ENCODE measurements at places on chromosomes 16 and 17.

DNA sequence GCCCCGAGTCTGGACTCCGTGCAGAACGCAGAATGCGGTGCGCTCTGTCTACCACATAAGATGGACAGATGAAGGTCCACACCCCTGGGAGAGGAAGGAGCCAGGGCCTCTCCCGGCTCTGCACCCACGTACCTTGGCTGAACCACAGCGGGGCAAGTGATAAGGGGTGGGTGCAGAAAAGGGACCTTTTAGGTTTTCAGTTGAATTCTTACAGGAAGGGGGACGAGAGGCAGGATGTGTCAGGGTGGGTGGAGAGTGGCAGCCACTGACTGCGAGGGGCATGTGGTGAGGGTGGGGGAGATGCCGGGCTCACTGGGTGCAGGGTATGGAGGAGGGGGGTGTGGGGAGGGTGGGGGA is 372 bp downstream of the CD300A start:
- no peak for DNase-seq

DNA sequence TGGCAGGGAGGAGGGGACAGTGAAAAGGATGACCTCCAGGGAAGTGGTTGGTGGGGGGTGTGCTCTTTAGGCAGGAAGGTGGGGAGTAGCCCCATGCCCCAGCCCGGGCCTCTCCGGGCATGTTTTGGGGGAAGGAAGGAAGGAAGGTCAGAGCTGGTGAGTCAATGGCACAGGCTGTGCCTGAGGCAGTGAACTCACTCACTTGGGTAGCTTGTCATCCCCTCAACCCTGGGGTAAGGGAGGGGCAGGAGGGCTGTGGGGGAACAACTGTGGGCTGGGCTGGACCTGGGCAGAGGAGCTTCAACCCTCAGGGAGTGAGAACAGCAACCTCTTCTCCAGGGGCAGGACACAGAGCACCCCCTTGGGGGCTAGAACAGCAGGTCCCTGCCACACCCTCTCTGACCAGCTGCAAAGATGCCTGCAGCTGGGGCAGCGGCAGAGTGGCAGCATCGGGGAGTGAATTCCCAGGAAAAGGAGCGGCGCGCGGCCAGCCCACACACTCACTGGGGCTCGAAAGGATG is 6.3 kb downstream of the CSF3 start:
- DNase-seq = no peak

DNA sequence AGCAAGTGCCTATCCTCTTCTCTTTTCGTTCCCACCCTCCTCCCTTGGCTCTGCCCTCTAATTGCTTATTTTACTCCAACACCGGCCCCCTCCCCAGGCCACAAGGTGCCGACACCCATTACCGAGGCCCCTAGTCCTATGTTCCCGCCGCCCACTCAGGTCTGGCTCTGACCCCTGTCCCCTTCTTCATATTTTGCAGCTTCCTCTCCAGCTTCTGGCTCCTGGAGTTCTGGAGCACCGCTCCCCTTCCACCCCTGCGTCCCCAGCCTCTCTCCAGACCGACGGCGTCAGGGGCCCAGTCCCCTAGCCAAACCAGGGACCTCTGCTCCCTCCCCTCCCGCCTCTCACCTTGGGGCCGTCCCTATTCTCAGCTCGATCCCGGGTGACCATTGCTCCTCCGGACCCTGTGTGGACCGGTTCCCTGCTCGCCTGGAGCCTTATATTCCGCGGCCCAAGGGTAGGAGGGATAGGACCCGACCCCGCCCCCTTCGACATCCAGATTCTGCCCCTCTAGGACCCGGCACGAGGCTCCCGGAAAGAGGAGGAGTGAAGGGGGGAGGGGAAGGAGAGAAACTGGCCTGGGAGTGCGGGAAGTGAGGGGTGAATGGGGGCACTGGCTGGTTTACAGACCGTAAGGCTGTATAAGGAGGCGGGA is at the start of gene HES7:
HES7 (minus strand) TSS at position 412 of the 655 bp plus-strand sequence; CDS start at position 390, 22 bp downstream.
- DNase-seq = no peak

GRCh38 chr17:65604070-65604469 is 42.6 kb upstream of the AXIN2 start:
- DNase-seq = no peak

DNA sequence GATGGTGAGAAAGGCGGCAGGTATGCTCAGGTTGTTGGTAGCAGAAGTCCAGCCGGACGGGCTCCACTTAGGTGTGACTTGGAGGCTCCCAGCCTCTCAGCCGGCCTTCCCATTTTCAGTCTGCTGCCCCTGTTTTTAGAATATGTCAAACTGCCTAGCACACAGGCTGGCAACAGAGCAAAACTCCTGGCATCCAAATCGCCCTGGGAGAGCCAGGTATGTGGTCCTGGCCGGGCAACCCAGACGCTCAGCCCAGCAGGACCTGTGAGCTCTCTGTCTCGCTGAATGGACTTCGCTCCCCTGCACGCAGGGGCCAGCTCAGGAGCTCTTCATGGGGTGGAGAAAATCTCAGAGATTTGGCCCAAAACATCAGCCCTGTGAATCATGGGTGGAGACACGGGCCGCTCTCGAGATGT is 147.9 kb upstream of the CHMP6 start:
- DNase-seq = no peak

GRCh38 chr17:79627766-79628690 is 17.2 kb upstream of the RBFOX3 start:
- peak; percentile 70 for DNase-seq

DNA sequence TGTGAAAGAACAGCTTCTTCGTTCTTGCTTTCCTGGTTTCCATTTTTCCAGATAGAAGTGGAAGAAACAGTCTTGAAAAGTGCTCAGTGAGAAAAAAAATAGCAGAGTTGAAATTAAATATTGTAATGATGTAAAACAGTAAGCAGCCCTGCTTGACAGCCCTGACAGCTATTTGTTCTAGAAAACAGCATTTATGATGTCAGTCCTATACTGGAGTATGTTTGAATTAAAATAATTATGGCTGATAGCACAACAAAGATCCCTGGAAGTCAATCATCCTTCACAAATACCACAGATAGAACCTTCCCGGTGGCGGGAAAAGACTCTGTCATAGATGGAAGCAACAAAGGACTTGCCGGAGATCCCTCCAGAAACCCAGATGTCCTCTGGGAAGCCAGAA is 298.0 kb upstream of the TNRC6C start:
- no peak for DNase-seq

GRCh38 chr17:40373999-40374398 is 9.5 kb upstream of the GJD3 start:
- peak; percentile 43 for DNase-seq

DNA sequence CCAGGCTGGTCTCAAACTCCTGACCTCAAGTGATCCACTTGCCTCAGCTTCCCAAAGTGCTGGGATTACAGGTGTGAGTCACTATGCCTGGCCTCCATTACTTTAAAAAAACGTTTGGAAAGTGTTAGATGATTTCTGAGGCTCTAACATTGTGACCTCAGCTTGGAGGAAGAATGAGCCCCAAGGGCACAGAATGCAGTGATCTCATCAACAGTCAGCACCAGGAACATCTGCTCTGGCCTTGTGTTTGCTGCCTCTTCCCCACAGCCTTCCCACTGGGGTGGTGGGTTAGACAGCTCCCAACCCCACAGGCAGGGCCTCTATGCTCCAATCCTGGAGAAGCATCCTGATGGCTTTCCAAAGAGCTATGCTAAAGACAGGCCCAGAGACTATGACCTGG is 37.7 kb upstream of the SREBF1 start:
- no peak for DNase-seq

- DNase-seq = no peak
These were observed 22.1 kb downstream of the NME2 start for GRCh38 chr17:51188271-51188833.

- no peak for DNase-seq
These were observed 86.3 kb upstream of the RCVRN start for GRCh38 chr17:9991351-9991750.

GRCh38 chr16:87297918-87298631 is 19.1 kb downstream of the C16orf95 start:
- DNase-seq = no peak

GRCh38 chr17:31680126-31680525 is 178.9 kb downstream of the COPRS start:
- no peak for DNase-seq

DNA sequence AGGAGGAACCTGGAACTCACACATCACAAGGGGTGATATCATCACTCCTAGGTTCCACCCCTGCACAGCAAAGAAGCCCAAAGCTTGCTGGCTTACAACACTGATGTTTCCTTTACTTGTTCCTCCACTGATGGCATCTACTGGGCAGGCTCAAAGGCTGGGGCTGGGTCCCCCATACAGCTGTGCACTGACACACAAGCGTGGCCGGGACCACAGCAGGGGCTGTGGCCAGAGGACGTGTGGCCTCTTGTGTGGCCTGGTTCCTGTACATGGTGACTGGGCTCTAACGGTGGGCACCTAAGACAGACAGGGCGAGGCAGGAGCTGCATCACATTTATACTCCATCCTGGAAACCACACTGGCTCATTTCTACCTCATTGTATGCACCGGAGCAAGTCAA is 264.4 kb upstream of the FOXF1 start:
- DNase-seq = peak; percentile 4

DNA sequence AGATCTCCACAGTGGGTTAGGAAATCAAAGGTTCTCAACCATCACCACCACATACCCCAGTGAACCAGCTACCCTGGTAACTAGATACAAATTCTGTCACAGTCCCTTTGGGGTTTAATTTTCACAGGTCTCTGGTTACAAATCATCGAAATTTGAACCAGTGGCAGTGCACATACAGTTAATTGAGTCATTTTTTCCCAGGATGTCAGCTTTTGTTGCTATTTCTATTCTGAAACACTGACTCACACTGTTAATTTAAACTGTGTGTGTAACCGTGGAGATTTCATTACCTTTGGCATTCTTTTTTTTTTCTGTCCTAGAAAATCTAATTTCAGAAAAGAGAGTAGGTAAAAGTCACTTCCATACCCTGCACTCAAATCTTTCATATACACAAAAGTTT is 511.5 kb downstream of the TOX3 start:
- no peak for DNase-seq

- no peak for DNase-seq
These were observed 28.7 kb downstream of the B9D1 start for GRCh38 chr17:19333736-19334290.

GRCh38 chr17:37462492-37462891 is 27.2 kb upstream of the DUSP14 start:
- DNase-seq = no peak

DNA sequence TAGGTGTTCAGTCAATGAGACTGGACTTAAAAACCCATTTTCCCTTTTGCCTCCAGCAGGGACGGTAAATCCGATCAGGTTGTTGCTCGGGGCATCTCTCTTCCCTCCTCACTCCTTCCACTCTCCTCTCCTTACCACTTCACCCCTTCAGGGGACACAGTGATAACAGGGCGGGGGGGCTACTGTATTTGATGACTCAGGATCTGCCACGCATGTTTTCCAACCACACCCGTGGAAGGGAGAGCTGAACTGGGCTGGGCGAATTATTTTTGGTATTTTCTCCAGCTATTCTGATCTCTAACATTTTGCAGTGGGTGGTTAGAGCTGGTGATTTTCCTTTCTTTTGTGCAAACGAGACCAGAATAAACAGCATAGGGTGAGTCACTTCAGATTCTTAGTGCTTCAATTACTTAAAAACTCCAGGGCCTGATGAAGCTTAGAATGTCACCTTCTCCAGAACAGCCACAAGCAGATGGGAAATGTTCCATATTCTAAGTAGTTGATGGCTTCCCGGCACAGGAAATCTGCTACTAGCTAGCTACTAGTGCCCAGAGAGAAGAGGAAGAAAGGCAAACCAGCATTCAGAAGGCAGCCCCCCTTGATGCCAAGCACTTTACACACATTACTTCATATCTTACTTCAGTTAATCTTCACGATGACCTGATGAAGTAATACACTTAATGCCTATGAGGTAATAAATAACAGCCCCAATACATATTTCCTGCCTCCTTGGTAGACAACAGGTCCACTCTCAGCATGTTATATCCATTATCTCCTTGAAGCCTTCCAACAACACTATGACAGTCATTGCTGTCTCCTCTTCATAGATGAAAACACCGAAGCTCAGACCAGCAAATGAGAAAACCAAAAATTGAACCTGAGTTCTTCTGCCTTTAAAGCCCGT is 74.1 kb downstream of the ASIC2 start:
- DNase-seq = no peak

DNA sequence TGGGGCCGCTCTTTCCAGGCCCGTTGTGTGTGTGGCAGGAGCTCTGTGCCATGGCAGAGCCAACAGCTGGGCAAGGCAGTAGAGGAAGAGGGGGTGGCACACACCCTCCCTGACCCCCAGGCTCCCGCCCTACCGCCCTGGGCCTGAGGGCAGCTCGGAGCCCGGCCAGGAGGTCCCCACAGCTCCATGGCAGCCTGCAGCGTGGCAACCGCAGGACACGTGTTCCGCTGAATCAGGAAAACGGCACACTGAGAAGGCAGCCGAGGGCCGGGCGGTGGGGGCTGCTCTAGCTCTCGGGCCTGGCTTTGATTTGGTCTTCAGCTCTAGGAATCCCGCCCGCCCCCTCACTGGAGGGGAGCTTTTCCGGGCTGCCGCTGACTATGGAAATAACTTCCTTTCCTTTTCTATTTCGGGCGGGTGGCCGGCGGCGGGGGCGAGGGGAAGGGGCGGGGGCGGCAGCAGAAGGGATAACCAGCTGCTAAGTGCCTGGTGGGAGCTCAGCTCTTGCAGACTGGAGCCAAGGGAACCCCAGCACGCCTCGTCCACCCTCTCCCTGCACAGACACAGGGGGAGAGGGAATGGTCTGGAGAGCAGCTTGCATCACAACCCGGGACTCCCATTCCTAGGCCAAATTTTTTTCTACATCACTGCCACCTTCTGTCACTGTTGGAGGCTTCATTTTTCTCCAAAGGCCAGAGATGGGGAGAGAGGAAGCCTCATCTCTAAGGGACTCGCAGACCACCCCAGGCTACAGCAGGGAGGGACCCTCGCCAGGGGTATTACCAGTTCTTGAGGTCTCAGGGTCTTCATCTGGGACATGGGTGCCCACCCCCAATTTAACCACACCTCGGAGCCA is 24.8 kb upstream of the MRPS23 start:
- peak; percentile 92 for DNase-seq

GRCh38 chr16:55126456-55126855 is 195.8 kb downstream of the IRX5 start:
- no peak for DNase-seq

DNA sequence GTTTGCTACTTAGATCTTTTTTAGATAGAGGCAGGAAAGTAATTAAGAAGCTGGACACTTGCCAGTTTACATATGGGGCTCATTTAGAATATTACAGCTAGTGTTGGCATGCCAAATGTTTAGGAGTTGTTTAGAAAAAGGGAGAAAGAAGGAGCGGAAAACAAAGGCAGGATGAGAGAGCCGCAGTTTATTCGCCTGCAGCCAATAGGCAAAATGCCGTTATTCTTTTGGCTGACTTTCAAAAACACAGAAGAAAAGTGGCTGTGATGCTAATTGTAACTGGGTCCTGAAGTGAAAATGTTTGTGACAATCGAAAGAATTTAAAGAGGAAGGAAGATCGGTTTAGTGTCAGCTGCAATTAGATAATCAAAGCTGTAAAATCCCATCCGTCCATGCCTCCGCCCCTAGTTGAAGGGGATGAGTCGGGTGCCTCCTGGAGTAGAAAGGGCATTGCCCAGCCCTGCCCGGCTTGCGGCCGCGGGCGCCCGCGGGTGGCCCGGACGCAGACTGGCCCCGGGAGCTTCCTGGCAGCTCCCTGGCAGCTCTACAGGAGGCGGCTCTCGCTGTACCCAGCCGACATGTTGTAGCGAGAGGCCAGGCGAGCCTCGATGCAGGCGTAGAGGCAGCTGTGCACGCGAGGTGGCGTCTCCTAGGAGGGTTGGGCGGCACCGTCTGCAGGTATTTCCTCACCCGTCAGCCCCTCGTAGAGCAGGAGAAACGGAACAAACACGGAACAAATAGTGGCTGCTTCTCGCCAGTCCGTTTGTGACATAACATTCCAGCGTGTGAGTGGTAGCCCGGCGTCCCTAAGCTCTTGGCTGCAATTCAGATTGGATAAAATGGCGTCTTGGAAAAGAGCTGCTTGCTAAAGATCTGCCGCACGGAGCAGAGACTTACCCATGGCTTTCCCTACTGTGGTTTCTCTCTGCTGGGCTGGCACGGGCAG is 82.2 kb downstream of the TNRC6C start:
- peak; percentile 34 for DNase-seq
